Stimulated activated CD8-positive, alpha-beta memory T cell treated with anti-CD3 and anti-CD28 coated beads, Interleukin-15, amount 100 ng/mL, for 24 hours (primary cell): ENCODE measurements at places on chromosomes 6 and 20.

- no peak for DNase-seq
Measured at GRCh38 chr20:59042151-59042795, at the start of gene PRELID3B. Gene PRELID3B (minus strand): TSS chr20:59042786. CDS start chr20:59042730, 56 bp downstream.

- no peak for DNase-seq
Measured at GRCh38 chr6:45563041-45563440, 185.3 kb upstream of the SUPT3H start.

GRCh38 chr6:150813319-150813992 lies 52.0 kb upstream of the MTHFD1L start:
- DNase-seq = no peak

- no peak for DNase-seq
Measured at GRCh38 chr6:168018664-168019063, 21.2 kb downstream of the KIF25 start.

- DNase-seq = no peak
Measured at GRCh38 chr6:153092082-153093013, 38.7 kb downstream of the RGS17 start.

DNA sequence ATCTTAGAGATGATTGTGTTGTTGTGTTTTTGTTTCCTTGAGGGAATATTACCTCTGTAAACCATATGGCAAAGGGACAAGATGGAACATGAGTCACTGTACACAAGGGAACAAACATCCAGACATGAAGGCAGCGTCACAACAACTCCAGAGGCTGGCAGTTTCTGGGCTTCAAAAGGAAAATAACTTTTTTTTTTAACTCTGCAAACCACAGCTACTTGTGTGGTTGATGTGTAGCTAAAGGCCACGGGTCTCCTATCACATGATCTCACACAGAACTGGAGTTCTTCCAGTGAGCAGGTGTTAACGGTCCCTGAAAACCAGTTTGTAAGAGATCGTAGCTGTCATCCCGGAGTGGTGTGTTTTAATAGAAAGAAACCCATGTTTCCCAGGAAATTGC lies 33.2 kb upstream of the HBS1L start:
- no peak for DNase-seq

DNA sequence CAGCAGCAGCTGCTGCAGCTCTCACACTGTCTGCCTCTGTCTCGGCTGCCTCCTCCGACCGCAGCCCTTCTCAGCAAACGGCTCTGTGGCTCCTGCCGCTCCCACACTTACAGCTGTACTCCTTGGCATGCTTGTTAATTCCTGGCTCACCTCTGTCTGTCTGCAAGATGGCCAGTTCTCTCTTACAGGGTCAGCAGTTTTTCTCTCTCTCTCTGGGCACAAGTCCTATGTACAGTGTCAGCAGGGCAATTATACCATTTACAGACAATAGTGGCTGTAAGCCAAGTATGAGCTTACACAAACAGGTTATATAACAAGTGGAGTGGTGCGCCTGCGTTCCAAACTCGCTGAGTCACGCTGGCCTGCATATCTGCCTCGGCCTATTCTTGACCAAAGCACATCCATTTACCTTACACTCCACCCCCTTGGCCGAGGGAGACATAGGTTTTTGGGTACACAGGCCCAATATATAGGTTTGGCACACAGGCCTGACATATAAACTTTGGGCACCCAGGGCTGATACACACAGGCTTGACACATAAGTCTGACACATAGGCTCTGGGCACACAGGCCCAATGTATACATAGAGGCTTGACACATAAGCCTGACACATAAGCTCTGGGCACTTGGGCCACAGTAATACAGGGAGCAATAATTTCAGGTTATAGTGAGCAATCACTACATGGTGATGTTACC lies 4.4 kb downstream of the ZKSCAN3 start:
- DNase-seq = no peak

GRCh38 chr20:40197691-40198090 lies 491.3 kb downstream of the MAFB start:
- DNase-seq = no peak

DNA sequence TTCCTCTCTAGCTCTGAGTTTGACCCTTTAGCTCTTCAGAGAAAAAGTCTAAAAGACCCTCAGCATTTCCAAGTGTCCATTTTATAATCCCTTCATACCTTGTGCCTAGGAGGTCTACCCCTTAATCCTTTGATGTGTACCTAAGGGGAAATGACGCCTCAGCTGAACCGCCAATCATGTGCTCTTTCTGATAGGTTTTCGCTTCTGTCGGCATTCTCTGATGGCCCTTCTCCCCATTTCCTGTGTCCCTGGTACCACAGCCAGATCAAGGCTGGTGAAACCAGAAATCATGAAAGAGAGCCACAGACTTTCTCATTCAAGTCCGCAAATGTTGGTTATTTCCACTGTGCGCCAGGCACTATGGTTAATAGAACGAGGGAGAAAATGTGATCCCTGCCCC lies 333.9 kb downstream of the FARS2 start:
- DNase-seq = no peak

DNA sequence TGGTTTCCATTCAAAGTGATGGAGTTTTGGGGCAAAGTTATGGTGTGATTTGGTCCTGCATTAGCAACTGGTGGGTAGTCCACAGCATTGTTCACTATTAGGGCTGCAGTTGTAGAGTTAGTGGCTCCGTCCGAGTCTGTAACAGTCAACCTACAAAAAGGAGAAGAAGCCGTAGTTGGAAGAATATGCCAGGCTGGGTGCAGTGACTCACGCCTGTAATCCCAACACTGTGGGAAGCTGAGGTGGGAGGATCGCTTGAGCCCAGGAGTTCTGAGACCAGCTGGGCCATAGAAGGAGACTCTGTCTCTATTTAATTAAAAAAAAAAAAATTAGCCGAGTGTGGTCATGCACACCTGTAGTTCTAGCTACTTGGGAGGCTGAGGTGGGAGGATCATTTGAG lies 69.5 kb downstream of the KIAA0319 start:
- DNase-seq = no peak

DNA sequence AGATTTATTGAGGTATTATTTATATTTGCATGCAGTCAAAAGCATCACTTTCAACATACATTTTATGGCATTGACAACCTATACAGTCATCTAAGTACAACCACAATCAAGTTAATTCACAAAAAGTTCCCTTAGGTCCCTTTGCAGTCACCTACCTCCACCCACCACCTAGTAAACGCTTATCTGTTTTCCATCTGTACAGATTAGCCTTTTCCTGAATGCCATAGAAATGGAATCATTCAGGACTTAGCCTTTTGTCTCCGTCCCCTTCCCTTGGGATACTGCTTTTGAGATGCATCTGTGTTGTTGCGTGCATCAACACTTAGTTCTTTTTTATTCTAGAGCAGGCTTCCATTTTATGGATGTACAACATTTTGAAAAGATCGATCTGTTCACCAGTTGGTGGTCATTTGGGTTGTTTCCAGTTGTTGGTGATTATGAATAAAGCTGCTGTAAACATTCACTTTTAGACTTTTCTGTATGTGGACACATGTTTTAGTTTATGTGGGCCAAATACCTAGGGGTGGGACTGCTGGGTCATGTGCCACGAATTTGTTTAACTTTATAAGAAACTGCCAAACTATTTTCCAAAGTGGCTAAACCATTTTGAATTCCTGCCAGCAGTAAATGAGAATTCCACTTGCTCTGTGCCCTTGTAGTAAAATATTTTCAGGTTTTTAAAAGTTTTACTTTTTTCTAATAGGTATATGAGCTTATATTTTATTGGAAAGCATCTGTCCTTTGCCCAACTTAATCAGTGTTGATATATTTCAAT lies 17.6 kb upstream of the IFNGR1 start:
- DNase-seq = no peak

GRCh38 chr6:84052204-84052882 lies 18.8 kb downstream of the MRAP2 start:
- DNase-seq = no peak

DNA sequence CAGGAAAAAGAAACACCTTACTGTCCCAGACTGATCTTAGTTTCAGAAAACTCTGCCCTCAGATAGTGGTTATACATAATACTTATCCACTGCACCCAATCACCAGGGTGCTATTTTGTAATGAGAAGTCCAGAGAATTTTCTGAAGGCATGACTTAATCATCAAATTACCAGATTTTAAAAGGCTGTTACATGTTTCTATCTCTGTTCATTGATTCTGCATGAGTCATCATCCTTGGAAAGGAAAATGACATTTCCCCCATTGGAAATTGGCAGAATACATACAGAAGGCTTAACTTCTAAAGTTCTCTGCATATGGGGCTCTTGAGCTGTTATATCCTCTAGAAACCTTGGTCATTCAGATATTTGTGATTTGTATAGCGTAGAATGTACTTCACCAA lies 587.9 kb upstream of the FLRT3 start:
- no peak for DNase-seq

DNA sequence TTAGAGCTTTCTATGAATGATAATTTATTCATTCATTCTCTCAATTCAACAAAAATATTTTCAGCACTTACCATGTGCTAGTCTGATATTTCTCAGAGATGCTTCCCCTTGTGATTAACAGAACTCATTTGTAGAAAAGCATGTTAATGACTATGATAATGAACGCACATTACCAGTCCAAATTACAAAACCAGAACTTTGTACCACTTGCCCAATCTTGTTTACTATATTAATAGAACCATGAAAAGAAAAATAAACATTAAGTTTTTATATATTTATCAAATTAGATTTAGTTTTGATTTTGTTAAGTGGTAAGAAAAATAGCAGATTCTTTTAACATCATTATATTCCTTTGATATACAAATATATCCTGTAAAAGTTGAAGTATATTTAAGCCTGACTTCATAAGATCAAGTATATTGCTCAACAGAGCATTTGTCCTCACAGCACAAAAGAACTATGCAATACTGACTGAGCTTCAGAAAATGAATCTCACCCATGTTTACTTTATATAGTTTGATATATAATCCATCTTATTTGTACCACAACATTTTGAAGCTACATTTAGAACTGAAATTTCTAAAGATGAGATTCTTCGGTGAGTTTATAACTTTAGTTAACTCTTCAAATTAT lies 48.9 kb downstream of the TMEM244 start:
- no peak for DNase-seq

DNA sequence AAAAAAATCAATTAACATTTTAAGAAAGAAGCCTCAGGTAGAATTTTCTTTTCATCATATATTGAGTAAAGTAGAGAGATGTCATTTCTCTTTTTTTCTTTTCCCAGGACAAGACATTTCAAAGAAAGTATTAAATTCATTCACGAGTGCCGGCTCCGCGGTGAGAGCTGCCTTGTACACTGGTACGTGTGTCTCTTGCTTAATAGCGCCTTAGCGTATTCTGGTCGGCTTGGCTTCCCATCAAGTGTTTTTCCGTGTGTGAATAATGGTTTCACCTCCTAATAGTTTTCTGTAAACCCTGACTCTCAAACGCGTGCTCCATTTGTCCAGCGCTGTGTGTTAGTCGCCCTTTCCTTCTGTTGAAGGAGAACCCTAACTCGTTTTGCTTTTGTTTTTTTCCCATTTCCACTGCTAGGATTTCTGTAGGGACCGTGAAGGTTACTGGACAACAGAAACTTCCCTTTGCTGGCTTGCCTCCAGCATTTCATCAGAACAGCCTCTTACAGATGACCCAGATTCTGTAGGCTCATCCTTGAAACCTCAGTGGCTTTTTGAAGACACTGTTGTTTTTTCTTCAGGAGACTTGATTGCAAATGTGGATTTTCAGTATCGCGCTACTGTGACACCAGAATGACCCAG lies 45.7 kb upstream of the IRF4 start:
- DNase-seq = no peak

- no peak for DNase-seq
Measured at GRCh38 chr20:55160037-55160436, 684.6 kb downstream of the DOK5 start.

GRCh38 chr6:11632231-11632630 lies 94.7 kb downstream of the TMEM170B start:
- DNase-seq = no peak

DNA sequence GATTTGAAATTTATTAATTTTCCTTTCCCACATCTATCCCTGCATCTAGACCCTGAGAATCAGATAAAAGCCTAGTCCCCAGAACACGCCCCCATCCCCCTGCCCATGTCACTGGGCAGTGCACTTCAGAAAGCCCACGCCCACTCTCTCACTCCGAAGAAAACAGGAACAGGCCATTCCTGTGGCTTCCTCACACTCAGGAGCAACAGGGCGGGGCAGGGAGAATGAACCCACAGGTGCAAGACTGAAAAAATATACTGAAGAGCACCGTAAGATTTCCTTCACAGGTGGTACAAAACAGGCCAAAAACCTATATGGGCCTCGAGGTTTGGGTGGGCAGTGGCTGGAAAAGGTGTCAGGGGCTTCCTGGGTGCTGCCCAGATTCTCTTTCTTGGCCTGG lies 3.4 kb downstream of the OXT start:
- DNase-seq = no peak

GRCh38 chr20:9440892-9441291 lies 73.5 kb upstream of the LAMP5 start:
- no peak for DNase-seq

DNA sequence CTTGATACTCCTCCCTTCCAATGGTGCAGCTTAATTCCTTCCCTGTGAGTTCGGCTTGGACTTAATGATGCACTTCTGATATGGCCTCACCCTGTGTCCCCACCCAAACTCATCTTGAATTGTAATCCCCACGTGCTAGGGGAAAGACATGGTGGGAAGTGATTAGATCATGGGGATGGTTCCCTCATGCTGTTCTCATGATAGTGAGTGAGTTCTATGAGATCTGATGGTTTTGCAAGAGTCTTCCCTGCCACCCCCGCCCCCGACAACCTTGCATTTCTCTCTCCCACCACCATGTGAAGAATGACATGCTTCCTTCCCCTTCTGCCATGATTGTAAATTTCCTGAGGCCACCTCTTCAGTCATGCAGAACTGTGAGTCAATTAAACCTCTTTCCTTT lies 50.3 kb upstream of the HLA-G start:
- no peak for DNase-seq

DNA sequence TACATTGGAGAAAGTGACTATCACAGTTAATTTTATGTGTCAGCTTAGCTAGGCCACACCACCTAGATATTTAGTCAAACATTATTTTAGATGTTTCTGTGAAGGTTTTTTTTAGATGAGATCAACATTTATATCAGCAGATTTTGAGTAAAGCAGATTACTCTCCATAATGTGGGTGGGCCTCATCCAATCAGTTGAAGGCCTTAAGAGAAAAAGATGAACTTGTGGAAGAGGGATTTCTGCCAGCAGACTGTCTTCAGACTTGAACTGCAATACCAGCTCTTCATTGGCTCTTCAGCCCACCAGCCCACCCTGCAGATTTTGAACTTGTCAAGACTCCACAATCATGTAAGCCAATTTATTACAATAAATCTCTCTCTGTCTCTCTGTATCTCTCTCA lies 25.1 kb upstream of the FBXO30 start:
- DNase-seq = no peak

GRCh38 chr6:136723780-136724179 lies 68.5 kb downstream of the MAP3K5 start:
- DNase-seq = no peak

DNA sequence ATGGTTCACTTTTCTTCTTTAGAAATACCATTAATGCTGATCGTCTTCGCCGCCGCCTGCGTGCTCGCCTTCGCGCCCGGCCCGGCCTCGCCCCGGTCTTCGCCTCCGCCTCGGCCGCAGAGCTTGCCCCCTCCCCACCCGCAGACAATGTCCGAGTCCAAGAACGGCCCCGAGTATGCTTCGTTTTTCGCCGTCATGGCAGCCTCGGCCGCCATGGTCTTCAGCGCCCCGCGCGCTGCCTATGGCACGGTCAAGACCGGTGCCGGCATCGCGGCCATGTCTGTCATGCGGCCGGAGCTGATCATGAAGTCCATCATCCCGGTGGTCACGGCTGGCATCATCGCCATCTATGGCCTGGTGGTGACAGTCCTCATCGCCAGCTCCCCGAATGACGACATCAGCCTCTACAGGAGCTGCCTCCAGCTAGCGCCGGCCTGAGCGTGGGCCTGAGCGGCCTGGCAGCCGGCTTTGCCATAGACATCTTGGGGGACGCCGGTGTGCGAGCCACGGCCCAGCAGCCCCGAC lies 4.8 kb upstream of the PRPH2 start:
- peak; percentile 21 for DNase-seq
